Psoas muscle (tissue), 8 donors: ENCODE measurements at places on chromosomes 3 and 15. TPM values are rescaled to one million over a fixed set of nuclear protein-coding genes. Genes with fewer than 3 reads are reported as not detected.

DNA sequence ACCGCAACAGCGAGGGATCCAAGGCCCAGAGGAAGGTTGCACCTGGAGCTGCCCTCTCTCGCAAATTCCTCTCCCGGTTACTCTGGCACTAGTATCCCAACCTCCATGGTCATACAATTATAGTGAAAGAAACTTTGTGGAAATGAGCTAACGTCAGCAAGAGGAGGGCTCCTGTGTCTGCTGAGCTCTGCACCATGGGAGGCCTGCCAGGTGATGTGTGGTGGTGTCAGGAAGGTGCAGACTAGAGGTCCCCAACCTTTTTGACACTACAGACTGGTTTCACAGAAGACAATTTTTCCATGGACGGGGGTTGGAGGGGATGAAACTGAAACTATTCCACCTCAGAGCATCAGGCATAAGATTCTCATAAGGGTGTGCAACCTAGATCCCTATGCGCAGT is 13.2 kb upstream of the IQCF6 start:
- DNase-seq = no peak

Gene SLC2A2
- total RNA-seq = not detected

DNA sequence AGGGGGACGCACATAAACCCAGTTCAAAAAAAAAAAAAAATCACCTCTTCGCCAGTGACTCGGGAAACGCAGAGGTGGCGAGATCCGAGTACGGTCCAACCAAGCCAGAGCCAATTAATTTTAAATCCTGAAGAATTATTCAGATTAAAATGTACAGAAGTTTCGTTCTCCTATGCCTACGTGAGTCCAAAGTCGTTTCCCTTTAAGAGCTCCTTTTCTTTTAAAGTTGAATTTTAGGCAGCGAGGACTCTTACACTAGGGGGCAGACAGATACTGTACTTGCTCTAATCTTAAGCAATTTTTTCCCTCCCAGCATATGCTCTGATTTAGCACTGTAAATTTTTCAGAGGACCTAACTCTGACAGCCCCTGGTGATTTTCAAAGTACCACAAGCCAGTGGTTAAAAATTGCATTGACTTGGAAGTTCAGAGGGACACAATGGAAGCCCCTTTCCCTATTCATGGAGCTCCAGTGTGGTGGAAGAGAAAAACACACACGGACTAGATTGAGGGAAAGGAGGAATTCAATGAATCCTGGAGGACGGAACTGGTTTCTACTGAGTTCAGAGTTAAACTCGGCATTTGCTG is 3.3 kb upstream of the NR2F2 start:
- no peak for DNase-seq

DNA sequence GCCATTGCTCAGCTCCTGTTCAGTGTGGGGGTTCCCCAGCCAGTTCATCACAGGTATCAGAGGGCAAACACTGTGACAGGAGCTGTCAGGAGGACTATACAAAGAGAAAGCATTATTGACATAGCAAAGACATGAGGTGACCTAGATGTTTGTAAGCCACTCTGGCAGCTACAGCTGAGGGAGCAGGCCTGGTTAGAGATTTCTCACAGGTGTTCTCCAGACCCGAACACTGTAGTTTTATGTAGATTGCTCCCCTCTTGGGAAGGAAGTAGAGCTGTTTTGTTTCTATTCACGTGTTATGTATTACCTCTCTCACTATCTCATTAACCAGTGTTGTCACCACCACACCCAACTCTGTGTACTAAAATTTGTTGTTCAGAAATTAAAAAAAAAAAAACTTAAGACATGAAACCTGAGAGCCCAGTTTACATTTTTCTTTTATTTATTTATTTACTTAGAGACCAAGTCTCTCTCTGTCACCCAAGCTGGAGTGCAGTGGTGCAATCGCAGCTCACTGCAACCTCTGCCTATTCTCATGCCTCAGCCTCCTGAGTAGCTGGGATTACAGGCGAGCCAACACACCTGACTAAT is 123.7 kb downstream of the RBPMS2 start:
- DNase-seq = no peak

- DNase-seq = no peak
Observed at GRCh38 chr3:182636646-182637045, 156.7 kb upstream of the ATP11B start.

DNA sequence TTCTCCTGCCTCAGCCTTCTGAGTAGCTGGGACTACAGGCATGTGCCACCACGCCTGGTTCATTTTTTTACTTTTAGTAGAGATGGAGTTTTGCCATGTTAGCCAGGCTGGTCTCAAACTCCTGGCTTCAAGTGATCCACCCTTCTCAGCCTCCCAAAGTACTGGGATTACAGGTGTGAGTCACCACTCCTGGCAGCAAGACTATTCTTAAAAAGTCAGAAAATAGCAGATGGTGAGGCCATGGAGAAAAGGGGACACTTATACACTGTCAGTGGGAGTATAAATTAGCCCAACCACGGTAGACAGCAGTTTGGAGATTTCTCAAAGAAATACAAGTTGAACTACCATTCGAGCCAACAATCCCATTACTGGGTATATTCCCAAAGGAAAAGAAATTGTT is 603.3 kb upstream of the TBL1XR1 start:
- no peak for DNase-seq

GRCh38 chr3:129282727-129283327 is 4.2 kb downstream of the HMCES start:
- DNase-seq = no peak

Gene GP9
- total RNA-seq = not detected

DNA sequence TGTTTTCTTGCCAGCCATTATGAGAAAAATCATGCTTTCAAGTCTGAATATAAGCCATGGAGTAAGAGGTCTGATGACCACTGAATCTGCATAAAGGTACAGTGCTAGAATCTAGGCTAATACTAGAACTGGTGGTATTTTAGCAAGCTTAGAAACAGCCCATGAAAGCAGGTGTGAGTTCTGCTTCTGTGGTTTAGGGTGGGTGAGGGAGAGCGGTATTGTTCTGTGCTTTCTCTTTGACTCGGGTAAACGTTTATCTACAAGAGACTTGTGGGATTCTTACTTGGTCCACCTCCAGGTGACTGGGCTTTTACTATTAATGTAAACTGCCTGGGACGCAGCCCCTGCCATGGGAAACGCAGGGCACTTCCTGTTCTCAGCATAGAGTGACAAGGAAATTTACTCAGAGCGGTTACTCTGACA is 55.2 kb downstream of the PGPEP1L start:
- no peak for DNase-seq

Gene GOLGA8T
- total RNA-seq = not detected

Gene HTR3E
- not detected for total RNA-seq

Gene TTC23
- 8.8 TPM for total RNA-seq

Gene CCDC39
- total RNA-seq = 0.80 TPM

Gene NPAP1
- total RNA-seq = not detected

Gene RBP2
- not detected for total RNA-seq

GRCh38 chr3:116238846-116239565 is 206.3 kb downstream of the LSAMP start:
- DNase-seq = no peak

DNA sequence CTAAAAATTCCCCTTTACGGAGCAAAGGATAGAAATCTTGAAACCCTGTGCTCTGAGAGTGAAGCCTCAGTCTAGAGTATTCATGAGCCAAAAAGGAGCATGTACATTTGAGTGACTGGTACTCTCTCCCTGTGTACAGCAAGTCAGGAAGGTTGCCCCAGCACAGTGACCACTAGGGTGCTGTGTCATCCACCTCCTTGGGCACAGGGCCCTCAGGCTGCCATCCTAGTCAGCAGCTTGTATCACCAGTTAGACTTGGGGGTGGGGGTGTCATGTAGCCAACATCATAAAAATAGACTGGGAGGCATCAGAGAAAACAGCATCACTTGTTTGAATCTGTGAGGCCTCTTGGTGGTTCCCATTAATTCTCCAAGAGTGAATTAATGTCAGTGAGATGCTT is 12.0 kb downstream of the NME9 start:
- DNase-seq = peak; percentile 84

DNA sequence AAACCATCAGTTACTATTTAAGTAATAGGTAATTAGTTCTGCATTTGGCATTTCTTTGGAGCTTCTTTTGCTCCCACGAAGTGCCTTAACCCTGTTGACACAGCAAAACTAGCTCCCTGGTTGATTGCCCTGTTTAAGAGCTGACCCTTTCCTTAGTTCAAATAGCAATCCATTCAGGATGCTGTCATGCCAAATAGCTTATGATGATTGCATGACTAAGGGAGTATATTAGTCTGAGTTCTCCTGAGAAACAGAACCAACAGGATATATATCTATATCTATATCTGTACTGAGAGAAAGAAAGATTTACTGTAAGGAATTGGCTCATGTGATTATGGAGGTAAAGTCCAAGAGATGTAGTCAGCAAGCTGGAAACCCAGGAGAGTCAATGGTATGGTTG is 50.3 kb upstream of the SPRED1 start:
- no peak for DNase-seq

DNA sequence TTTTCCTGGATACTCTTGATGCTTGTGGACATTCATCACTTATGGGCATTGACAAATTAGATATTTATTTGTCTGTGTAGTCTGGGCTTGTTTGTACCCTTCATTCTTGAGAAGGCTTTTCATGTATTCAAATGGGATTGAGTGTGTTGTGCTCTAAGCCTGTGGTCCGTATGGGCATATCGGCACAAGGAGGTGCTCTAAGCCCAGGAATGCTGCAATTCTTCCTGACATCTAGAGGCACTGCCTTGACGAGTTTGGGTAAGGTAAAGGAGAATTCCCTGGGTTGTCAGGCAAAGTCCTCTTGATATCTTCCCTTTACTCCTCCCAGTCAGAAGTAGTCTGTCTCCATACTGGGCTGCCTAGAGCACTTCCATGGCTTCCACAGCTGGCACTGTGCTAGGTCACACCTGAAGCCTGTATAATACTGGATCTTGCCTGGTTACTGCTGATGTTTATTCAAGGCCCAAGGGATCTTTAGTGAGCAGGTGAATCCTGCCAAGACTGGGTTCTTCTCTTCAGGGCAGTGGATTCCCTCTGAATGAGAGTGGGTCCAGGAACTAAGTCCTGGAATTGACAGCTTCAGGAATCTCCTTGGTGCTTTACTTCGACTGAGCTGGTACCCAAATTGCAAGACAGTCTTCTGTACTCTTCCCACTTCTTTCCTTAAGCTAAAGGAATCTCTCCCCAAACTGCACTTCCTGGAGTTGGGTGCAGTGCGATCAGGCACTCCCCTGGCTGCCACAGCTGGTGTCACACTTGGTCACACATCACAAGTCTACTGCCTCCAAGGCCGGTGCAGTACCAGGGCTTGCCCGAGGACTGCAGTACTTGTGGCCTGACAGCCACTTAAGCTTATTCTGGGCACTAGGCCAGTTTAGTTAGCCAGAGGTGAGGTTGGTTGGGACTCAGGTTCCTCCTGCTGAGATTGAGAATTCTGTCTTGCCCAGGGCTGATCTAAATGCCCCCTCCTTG is 46.0 kb downstream of the GALK2 start:
- DNase-seq = no peak

GRCh38 chr15:71337197-71337845 is 222.1 kb downstream of the THSD4 start:
- no peak for DNase-seq

GRCh38 chr3:32404714-32405113 is 13.1 kb downstream of the CMTM7 start:
- DNase-seq = no peak

- DNase-seq = peak; percentile 15
Observed at GRCh38 chr3:38556640-38557358, 60.7 kb downstream of the EXOG start.

Gene CACNA1D
- 0.28 TPM for total RNA-seq

Gene RPL39L
- total RNA-seq = 1.2 TPM

Gene PIERCE2
- 5.6 TPM for total RNA-seq

Gene FRMD4B
- total RNA-seq = 3.0 TPM

DNA sequence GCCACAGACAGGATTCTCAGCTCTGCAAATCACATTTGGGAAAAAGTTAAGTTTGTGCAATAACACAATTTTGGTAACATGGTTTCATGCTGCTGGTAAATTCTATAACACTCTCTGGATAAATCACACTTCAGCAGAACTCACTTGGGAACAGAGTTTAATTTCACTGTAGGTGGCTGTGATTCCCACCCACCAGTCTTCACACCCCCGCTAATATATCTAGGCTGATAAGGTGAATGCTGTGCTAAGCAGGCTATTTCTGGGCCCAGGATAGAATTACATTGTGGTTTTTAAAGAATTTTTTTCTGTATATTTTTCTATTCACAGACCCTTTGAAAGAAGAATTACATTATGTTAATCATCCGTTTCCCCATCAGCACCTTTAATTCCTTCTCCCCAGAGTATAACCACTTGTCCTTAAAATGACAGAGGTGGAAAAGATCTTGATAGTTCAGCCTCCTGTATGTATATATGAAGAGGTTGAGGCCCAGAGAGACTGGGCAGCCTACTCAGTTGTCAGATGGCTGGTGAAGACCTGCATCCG is 22.9 kb downstream of the MAP2K1 start:
- DNase-seq = no peak

Gene UACA
- 426 TPM for total RNA-seq

- DNase-seq = peak; percentile 44
Observed at GRCh38 chr15:40873694-40874561, at the start of gene RHOV. Gene RHOV (minus strand): TSS chr15:40874234. CDS start chr15:40874139, 95 bp downstream.

DNA sequence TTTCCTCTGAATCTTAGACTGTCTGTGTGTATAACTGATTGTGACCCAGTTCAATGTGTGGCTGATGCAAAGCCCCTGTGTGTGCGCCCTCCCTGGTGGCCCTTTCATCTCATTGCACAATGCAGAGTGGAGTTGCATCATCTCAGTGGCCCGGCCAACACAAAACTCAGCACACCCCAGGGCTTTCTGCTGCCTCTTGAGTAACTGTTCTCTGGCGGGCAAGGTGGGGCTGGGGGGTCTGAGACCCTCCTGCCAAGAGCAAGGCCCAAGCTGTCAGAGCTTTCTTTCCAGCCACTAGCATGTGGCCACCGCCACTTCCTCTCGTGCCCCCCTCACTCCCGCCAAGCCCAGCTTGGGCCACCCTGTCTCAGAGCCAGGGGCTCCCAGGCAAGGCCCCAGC is 80.7 kb upstream of the ALDH1L1 start:
- DNase-seq = peak; percentile 72
